ENCODE measurements at places on chromosomes 1 and 21. TPM values are rescaled to one million over a fixed set of nuclear protein-coding genes. Genes with fewer than 3 reads are reported as not detected.

Gene LENEP
- total RNA-seq = not detected

Gene AMPD1
- total RNA-seq = not detected

Gene DIO1
- total RNA-seq = not detected

Gene RAP1GAP
- total RNA-seq = 3.6 TPM

Gene NCAM2
- 3.2 TPM for total RNA-seq

Gene PROK1
- total RNA-seq = not detected

Gene KCNH1
- total RNA-seq = 0.03 TPM

Gene COL9A2
- 0.83 TPM for total RNA-seq

Gene ETV3L
- not detected for total RNA-seq

Gene NR5A2
- 1.6 TPM for total RNA-seq

Gene GNAT2
- not detected for total RNA-seq

Gene MROH7
- 4.7 TPM for total RNA-seq

Gene DNALI1
- 3.3 TPM for total RNA-seq

Gene KPRP
- not detected for total RNA-seq

Gene AGMAT
- total RNA-seq = not detected

Gene PDC
- total RNA-seq = not detected

Gene SELENON
- total RNA-seq = 92.3 TPM

Gene PIK3C2B
- total RNA-seq = 22.8 TPM

Gene PDE9A
- 1.5 TPM for total RNA-seq

Gene RAB7B
- 0.44 TPM for total RNA-seq

Gene KIF1B
- total RNA-seq = 65.5 TPM

Gene SUMO3
- 76.0 TPM for total RNA-seq

Gene LCE7A
- total RNA-seq = not detected

Gene SMCP
- not detected for total RNA-seq

Gene KCNJ9
- not detected for total RNA-seq

Gene AGPAT3
- 48.7 TPM for total RNA-seq

Gene NASP
- total RNA-seq = 29.2 TPM

Gene TEDDM1
- total RNA-seq = not detected

Gene CDC42BPA
- total RNA-seq = 33.8 TPM

Gene CRYAA
- total RNA-seq = not detected

Gene ZNF692
- 17.1 TPM for total RNA-seq

Gene TNNI3K
- 56.9 TPM for total RNA-seq

Gene TIPRL
- 38.3 TPM for total RNA-seq

Gene IFI44L
- 15.5 TPM for total RNA-seq

Gene AKNAD1
- not detected for total RNA-seq

Gene ABCG1
- 7.5 TPM for total RNA-seq

Gene GBP4
- 5.8 TPM for total RNA-seq

Gene CRNN
- total RNA-seq = not detected

Gene GBP3
- 8.0 TPM for total RNA-seq

Gene LYPD8
- total RNA-seq = not detected

Gene SELENBP1
- total RNA-seq = 27.6 TPM

Gene OR10Z1
- not detected for total RNA-seq

Gene DAB1
- 6.9 TPM for total RNA-seq

Gene ST6GALNAC3
- total RNA-seq = 4.4 TPM

Gene TMEM53
- 18.1 TPM for total RNA-seq

Gene KRTAP19-6
- total RNA-seq = not detected

Gene ZBTB8B
- not detected for total RNA-seq

Gene GUCA2A
- total RNA-seq = not detected

Gene SYPL2
- 39.7 TPM for total RNA-seq

Data from heart left ventricle (tissue), 16 donors.